Fibroblast of villous mesenchyme (primary cell): ENCODE measurements at places on chromosomes 12 and 14. TPM values are rescaled to one million over a fixed set of nuclear protein-coding genes. Genes with fewer than 3 reads are reported as not detected.

Gene AMN
- total RNA-seq, result under 0.01 and 0.43 TPM in 2 replicates

DNA sequence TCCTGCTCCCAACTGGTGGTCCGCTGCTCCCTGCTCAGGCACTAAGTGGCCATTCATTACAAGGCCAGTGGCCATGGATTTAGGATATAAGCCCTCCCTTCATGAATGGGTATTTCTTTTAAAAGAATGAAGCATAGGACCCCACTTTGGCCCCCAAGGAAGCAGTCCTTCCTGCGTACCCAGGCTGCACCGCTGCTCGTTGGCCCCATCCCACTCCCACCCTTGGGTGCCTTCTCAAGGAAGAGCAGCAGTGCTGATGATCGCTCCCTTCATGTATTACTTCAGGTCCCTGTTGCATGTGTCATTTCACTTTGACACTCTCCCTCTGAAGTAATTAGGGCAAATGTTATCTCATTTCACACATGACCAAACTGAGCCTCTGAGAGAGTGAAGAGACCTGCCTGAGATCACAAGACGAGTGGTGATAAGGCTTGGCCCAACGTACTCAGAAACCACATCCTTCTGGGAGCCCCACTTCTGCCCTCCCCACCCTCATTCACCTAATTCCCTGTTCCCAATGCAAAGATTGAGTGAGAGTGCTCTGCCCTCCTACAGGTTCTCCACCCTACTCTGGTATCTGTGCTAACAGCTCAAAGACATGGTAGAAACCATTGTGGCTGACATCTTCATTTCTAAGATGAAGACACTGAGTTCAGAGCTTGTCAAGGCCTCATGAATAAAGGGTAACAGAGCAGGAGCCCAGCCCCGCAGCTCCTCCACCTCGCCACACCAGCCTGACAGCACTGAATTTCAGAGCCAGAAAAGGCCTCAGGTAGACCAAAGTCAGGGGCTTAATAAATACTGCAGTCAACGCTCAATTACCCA lies 10.3 kb upstream of the KRT2 start:
- no peak for DNase-seq

GRCh38 chr12:80142640-80143039 lies 43.3 kb downstream of the OTOGL start:
- DNase-seq, result no peak

Gene ZNF384
- total RNA-seq, result 19.4 and 20.3 TPM in 2 replicates

- DNase-seq, result no peak
Observed at GRCh38 chr14:99662846-99663245, 17.9 kb downstream of the HHIPL1 start.

DNA sequence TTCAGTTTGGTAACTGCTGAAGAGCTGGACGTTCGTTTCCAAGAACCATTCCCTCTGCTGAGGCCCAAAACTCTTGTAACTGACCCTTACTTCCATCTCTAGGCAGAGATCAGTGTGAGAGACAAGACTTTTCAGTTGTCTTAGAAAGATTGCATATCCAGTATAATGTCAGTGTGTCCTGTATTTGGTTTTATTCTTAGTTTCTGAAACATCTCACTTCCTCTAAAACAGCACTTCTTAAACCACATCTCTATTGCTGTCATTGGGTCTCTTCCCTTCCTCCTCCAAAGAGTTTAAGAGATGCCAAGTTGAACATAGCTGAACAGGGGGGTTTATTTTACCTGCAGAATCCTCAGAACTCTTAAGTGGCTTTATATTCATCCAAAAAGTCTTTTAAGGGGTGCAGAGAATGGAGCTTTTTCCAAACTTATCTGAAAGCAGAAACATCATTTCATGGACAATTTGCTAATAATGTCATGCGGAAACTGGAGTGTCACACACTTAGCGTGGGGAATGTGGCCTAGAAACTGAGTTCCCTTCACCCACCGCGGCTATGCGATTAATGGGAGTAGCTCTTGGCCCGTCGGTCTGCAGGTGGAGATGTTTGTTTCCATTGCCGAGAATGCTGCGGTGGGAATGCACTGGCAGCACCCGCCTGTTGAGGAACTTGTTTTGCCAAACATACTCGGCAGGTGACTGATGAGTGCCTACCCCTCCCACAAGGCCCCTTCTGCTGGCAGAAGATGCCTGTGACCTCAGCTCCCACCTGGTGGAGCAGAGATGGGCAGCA lies 148.2 kb downstream of the ADGRD1 start:
- no peak for DNase-seq

- peak; percentile 47 for DNase-seq
Observed at GRCh38 chr12:88638966-88639760, 58.9 kb upstream of the KITLG start.

- no peak for DNase-seq
Observed at GRCh38 chr14:96830946-96831345, 33.8 kb downstream of the VRK1 start.

Gene SLC5A8
- not detected in 2 replicates for total RNA-seq

Gene HNF1A
- not detected in 2 replicates for total RNA-seq

Gene STX2
- total RNA-seq, result 41.9 and 58.3 TPM in 2 replicates

- DNase-seq, result no peak
Observed at GRCh38 chr12:115683240-115683780, 594.2 kb downstream of the MED13L start.

DNA sequence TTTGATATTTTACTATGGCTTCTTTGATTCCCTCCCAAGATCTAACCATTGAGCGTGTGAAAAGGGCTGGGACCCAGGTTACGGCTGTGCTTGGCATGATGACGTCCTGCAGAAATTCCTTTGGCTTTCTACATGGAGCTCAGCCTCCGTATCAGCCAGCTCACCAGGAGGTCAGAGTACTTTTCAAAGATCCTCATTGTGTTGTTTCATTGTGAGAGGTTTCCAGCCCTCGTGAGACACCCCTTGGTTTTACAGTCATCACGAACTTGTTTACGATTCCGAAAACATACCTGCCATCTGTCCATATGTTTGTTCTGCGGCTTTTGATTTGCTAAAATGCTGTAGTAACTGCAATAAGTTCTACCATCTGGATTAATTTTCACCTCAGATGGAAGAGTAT lies 453.1 kb downstream of the TMEM121 start:
- no peak for DNase-seq

Gene TMPRSS12
- under 0.01 TPM in 1 of 2 replicates, not detected in the other for total RNA-seq

Gene FOXG1
- total RNA-seq, result under 0.01 TPM in 1 of 2 replicates, not detected in the other

DNA sequence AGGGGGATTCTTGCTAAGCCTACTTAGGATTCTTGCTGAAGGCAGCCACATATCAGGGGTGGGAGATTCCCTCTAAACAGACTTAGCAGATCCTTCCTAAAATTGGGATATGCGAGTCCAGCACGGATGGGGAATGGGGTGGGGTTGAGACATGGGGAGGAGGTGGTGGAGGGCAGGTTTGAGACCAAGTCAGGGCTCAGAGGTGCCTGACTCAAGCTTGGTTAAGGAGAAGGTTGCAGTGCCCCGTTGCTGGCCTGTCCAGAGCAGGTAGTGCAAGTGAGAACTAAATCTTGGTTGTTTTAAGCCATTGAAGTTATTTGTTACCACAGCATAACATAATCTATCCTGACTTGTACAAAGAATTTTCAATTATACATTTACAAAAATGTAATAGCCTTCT lies 359.7 kb downstream of the AACS start:
- no peak for DNase-seq

DNA sequence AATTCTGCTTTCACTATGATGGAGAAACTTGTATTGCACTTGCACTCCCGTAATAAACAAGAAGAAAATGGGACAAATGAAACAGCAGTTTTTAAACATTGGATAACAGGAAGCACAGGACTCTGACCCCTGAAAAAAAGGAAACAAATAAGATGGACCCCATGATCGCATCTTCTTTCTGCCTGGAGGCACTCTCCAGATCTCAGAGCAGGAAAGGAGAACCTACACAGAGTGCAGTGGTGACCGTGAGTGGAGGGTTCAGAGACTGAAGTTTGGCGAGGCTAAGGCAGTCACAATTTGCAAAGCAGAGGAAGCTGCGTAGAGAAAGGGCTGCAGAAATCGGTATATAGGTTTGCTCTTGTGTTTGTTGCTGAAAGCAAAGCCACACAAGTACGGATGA lies 6.1 kb upstream of the FGF6 start:
- DNase-seq, result no peak

- peak; percentile 67 for DNase-seq
Observed at GRCh38 chr14:100056964-100057795, 8.0 kb upstream of the EVL start.

Gene MORN3
- 0.32 TPM in 1 of 2 replicates, not detected in the other for total RNA-seq

Gene GPR68
- total RNA-seq, result 0.86 and 2.9 TPM in 2 replicates

DNA sequence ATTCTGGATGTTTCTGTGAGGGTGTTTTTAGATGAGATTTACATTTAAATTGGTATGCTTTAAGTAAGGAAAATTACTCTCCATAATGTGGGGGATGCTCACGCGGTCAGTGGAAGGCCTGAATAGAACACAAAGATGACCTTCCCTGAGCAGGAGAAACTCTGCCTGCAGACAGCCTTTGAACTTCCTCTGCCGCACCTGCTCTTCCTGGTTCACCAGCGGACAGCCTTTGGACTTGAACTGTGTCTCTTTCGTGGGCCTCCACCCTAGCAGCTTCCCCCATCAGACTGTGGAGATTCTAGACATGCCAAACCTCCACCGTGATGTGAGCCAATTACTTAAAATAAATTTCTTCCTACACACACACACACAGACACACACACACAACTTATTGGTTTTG lies 210.7 kb downstream of the EFCAB11 start:
- DNase-seq, result no peak

GRCh38 chr14:104545942-104546501 lies 33.5 kb upstream of the C14orf180 start:
- no peak for DNase-seq

DNA sequence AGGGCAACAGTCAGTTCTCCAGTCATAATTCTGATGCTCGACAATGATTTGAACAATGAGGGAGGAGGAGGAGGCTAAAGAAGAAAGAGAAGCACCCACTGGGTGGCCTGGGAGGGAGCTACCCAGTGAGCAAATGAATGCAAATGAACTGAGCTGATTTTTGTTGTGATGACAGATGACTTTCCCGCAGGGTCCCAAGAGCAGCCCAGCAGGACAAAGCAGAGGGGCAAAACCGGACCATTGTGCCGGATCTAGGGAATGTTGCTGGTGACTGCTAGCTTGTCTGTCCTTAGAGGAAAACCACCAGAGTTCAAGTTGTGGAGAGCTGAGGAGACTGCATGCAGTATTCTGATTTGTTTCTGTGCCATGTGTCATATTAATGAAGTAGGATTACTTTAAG lies 162.8 kb downstream of the MON2 start:
- no peak for DNase-seq

Gene PIWIL1
- total RNA-seq, result not detected in 2 replicates

DNA sequence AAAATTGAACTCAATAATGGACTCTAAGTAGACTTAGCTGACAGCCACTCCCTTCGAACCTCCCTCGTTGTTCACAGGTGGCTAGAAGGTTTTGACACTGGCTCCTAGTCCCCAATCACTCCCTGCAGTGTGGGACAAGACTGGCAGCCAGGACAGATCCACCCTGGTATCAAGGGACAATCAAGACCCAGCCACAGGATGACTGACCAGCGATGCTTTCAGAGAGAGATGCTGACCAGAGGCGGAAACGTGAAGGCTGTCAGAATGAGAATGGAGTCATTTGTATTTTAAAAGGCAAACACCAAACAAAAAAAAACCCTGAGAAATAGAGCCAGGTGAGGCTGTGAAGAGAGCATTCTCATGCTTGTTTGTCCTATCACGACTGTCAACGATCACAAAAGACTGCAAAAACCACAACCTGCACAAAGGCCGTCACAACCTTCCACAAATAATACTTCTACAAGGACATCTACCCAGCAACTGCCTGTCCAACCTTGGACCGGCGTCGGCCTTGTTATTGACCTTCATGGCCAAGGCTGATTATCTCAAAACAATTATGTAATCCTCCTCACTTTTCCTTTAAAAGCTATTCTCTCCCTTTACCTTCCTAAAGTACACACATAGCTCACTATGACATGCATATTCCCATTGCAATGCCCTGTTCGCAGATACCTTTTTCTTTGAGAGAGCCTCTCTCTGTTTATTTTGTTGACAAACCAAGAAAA lies 13.2 kb downstream of the EIF5 start:
- no peak for DNase-seq

- DNase-seq, result no peak
Observed at GRCh38 chr12:31226639-31227038, 99.3 kb downstream of the SINHCAF start.

- no peak for DNase-seq
Observed at GRCh38 chr14:74614508-74615495, 2.8 kb upstream of the LTBP2 start.

DNA sequence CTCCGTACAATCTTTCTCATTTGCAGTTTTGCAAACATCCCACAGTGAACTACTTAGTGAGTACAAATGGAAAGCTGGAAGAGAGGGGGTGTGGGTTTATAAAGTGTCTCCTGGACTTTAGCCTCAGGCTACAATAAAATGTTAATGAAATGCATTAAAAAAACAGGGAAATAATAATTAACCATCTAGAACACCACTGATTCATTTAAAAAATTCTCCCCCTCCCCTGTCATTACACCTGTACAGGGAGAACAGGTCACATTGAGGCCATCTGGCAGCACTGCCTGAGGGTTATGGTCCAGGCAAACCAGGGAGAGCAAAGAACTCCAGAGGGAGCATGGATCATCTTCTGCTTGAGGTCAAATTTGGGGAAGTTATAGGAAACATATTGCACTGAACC lies 96.3 kb downstream of the TSPAN8 start:
- no peak for DNase-seq

GRCh38 chr12:55074806-55075205 lies 51.4 kb upstream of the OR9K2 start:
- DNase-seq, result no peak

DNA sequence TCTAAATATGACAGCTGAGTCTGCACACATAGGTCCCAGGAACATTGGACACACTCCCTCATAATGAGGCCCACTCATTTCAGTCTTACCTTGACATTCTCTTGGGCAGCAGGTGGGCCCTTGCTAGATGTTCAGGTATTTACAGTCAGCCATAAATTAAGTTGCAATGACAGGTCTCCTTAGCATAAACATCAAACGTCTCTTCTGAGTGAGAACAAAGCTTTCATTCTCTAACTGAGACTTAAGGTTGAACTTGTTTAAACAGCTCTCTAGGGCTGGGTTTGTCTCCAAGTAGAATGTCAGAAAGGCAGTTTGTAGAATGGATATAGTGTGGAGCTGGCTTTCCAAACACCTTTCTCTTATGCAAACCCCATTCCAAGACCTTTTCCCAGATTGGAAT lies 10.3 kb downstream of the ACVR1B start:
- no peak for DNase-seq

GRCh38 chr14:93025055-93025454 lies 90.7 kb downstream of the ITPK1 start:
- no peak for DNase-seq

GRCh38 chr12:75712223-75712622 lies 200.8 kb upstream of the KRR1 start:
- no peak for DNase-seq

Gene OR10A7
- total RNA-seq, result not detected in 2 replicates

- DNase-seq, result no peak
Observed at GRCh38 chr12:39807043-39807442, 187.4 kb upstream of the ABCD2 start.

Gene LRIG3
- total RNA-seq, result 66.0 and 97.2 TPM in 2 replicates

GRCh38 chr14:75476274-75476995 lies 45.8 kb upstream of the BATF start:
- DNase-seq, result peak; percentile 74

DNA sequence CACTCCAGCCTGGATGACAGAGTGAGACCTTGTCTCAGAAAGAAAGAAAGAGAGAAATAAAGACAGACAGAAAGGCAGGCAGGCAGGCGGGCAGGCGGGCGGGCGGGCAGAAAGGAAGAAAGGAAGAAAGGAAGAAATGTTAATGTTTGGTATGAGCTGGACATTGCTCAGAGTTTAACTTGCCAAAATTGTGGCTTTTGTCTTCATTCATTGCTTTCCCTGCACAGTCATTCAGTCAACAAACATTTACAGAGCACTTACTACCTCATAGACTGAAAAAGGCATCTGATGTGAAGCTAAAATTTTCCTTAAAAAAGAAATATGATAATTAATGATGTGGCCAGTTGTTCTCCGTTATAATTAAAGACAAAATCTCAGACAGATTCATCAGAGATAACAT lies 247.1 kb downstream of the SPTSSA start:
- DNase-seq, result no peak
